ENCODE measurements at places on chromosomes 3 and 15.

GRCh38 chr3:81291586-81291985 lies 469.9 kb downstream of the GBE1 start:
- DNase-seq = no peak

DNA sequence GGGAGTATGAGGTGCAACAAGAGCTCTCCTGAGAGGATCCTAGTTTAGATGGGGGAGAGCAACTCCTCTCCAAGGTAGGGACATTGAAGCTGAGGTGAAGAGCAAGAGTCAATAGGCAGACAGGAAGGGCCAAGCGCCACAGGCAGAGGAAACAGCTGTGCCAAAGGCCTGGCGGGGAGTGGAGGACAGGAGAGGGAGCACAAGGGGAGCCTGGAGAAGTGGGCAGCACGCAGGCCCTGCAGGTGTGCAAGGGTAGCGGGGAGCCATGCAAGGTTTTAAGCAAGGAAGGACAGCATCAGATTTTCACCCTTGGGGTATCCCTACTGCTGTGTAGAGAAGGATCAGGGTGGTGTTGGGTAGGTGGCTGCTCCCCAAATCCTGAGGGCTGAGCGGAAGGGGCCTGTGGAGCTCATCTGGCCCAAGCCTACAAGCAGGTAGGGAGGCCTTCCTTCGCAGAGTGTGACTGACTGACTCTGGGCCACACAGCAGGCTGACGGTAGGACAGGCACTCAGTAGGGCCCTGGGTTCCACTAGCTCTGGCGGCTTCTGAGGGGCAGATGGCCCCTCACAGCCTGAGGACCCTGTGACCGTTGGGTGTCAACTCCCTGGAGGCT lies 13.3 kb downstream of the CHST13 start:
- DNase-seq = no peak

GRCh38 chr15:26767169-26767670 lies 5.6 kb downstream of the GABRB3 start:
- no peak for DNase-seq

GRCh38 chr15:31467361-31467760 lies 140.7 kb downstream of the KLF13 start:
- no peak for DNase-seq

DNA sequence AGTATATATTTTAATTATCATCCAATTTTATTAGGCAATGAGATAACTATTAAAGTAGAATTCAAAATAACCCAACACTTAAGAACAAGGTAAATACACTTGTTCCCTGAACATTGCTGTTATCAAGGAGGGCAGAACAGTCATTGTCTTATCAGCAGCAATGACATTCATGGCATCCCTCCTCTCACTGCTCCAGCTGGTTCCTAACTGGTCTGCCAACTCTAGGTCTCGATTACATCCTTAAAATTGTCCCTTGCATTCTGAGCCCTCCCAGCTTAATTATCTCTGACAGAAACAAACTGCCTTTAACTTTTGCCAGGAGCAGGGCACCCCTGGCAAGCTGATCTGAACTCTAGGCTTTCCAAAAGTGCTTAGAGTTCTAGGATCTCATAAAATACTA lies 14.0 kb upstream of the DYNC1LI1 start:
- DNase-seq = no peak

- DNase-seq = no peak
Observed at GRCh38 chr3:123733805-123734526, 149.1 kb upstream of the HACD2 start.

- DNase-seq = no peak
Observed at GRCh38 chr3:149430216-149430615, 44.3 kb upstream of the TM4SF4 start.

DNA sequence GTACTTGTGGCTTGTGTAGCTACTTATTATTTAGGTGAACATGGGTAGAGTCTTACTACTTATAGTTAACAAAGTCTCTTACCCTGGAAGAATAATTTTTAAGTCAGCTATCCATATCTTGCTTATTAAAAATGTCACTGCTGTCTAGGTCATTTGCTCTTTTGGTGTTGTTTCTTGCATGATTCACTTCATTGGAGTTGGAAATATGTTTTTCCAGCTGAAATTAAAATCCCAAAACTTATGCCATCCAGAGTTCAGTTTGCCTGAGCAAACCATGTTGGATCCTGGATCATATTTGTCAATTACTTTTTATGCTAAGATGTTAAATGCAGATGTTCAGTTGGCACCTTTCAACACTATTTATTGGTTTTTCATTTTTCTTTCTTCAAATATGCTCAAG lies 421.0 kb upstream of the RBMS3 start:
- no peak for DNase-seq

DNA sequence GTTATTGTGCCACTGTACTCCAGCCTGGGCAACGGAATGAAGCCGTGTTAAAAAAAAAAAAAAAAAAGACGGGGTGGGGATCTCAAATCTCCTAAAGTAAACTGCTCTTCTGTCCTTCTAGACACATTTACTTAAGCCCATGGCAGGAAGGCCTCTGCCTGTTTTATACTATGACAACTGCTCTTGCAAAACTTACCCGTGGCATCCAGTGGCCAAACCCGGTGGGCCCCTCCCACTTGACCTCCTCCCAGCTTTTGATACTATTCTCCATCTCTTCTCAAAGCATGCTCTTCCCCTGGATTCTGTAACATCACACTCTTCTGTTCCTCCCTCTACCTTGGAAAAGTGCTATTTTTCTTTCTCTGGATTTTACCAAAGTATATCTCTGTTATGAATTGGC lies 112.2 kb downstream of the RFTN1 start:
- DNase-seq = no peak

DNA sequence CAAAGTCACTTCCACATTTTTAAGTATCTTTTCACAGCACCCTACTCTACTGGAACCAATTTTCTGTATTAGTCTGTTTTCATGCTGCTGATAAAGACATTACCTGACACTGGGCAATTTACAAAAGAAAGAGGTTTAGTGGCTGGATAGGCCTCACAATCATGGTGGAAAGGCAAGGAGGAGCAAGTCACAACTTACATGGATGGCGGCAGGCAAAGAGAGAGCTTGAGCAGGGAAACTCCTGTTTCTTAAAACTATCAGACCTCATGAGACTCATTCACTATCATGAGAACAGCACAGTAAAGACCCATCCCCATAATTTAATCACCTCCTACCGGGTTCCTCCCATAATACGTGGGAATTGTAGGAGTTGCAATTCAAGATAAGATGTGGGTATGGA lies 18.7 kb downstream of the MCCC1 start:
- no peak for DNase-seq

DNA sequence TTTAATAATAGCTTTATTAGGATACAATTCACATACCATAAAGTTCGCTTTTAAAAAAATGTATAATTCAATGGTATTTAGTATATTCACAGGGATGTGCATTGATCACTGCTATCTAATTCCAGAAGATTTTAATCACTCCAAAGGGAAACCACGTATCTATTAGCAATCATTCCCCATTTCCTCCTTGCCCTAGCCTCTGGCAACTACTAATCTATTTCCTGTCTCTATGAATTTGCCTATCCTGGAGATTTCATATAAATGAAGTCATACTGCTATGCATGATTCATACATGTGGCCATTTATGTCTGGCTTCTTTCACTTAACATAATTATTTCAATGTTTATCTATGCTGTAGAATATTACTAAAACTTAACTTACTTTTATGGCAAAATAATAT lies 32.0 kb upstream of the CASR start:
- DNase-seq = no peak

DNA sequence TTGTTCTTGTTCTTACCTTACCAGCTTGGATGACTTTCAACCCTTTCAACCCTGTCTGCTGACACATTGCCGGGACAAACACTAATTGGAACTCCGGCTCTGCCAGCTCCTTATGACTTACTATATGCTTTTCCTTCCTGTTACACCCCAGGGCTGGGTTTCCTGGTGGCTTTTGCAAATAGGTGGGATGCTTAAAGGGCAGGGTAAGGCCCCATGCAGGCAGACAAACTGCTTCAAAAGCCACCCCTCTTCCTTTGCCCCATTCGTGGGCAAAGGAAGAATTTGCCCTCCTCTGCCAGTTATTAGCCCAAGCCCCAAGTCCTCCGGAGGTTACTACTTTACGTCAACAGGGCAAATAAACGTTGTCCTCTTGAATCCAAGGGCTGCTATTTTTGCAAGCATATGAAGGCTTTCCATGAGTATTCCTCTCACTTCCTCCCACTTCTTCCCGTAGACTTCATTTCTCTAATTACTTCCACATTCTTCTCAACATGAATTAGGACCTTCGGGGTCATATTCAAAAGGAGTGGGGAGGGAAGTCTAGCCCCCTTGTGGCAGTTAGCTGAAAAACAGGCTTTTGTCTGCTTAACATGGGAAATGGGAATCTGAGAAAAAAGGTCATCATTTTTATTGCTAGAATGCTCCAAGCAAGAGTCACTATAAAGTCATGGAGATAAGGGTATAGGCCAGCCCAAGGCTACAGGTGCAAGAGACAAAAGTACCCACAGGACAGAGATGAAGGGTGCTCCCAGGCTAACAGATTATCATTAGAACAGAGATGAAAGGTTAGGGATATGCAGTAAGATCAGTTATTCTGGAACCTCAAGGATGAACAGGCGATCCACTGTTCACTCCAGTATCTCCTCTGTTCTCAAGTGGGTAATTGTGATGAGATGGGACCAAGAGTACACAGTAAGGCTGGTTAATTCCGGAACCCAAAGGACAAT lies 56.3 kb upstream of the FSTL1 start:
- DNase-seq = no peak

- no peak for DNase-seq
Observed at GRCh38 chr15:42591238-42591934, 16.0 kb downstream of the STARD9 start.

GRCh38 chr3:42161050-42161935 lies 70.1 kb downstream of the TRAK1 start:
- no peak for DNase-seq

DNA sequence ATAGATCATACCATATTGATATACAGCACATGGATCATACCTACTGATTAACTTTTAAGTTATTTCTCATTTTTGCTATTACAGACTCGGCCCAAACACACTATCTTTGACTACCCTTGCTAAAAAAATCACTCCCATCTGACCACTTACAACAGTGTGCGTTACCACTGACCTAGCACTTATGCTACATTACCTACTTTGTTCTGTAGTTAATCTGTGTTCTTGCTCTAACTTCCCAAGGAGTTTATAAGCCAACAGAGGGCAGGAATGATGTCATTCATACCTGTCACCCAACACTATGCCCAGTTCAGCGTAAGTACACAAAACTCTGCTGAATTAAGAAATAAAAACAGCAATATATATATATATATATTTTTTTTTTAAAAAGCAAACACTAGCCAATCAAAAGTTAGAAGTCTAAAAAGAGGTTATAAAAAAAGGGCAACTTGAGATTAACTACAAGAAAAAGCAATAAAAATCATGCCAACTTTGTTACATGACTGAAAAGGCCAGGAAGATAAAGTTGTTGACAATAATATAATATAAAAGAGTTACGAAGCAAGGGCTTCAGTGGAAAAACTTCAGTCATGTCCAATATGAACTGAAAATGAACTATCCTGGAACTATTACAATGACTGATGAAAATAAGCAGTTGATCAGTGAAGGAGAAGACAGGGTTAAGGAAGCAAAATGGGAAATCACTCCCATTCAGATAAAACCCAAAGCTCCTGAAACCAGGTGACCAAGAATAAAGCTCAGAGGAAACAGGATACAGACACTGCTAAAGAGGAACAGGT lies 33.6 kb downstream of the EDC3 start:
- no peak for DNase-seq

GRCh38 chr3:10757021-10757820 lies 58.8 kb upstream of the SLC6A11 start:
- no peak for DNase-seq

DNA sequence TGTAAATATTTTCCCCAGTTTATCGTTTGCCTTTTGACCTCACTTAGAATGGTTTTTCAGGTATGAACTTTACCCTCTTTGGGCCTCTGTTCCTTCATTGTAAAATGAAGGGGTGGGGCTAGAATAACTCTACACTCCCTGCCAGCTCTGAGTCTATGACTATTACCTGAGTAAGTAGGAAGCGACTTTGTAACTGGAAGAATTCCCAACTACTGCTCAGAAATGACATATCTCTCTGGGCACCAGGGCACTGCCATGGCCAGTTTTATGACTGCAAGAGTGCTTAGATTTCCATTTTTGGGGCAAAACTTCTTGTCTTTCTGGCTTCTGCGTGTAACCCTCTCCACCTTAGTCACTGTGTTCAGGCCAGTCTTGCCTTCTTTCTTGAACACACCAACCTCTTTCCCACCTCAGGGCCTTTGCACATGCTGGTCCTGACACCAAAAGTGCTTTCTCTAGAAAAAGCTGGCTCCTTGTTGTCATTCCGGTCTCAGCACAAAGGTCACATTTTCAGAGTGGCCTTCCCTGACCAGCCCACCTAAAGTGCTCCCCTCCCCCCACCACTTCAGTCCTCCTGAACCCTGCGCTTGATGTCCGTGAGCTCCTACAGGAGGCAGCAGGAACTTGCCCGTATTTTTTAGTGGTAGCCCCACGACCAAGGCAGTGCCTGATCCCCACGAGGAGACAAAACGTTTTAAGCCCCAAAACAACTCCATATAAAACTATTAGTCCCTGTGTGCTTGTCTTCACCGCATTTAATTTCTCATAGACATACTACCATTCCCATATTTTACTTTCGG lies 25.6 kb downstream of the CDCP1 start:
- DNase-seq = no peak

DNA sequence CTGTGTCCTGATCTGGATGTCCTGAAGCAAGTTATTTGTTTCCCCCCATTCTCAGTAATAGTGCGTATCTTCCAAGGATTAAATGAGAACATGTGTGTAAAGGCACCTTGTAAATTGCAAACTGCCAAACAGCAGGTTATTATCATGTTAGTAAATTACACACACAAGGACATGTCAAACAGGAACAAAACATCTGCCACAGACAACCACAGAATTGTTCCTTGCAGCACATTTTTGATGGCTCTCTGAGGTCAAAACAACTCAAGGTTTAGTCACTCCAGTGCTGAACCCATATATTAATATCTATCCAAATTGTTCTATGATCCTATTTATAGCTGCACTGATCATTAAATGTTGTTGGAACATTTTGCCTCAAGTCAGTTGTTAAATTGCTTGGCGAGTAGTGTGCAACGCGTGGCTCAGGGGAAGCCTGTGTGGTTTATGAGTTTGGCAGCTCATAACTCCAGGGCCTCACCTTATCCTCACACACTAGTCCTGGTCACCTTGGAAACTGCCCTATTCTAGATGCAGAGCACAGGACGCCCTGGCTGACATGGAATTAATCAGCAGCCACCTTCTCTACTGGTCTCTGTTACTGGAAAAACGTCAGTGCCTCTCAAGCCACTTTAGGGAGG lies 46.3 kb upstream of the CDV3 start:
- no peak for DNase-seq

Data from mesothelial cell of epicardium (in vitro differentiated cells).